T-helper 2 cell (primary cell): ENCODE measurements at places on chromosomes 7 and 10.

DNA sequence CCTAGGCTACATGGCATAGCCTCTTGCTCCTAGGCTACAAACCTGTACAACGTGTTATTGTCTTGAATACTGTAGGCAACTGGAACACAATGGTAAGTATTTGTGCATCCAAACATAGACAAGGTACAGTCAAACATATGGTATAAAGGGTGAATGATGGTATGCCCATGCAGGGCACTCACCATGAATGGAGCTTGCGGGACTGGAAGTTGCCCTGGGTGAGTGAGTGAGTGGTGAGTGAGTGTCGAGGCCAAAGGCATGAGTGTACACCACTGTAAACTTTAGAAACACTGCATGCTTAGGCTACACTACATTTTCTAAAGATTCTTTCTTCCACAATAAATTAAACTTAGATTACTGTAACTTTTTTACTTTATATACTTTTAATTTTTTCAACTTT lies 165.7 kb downstream of the PARD3 start:
- DNase-seq = no peak

DNA sequence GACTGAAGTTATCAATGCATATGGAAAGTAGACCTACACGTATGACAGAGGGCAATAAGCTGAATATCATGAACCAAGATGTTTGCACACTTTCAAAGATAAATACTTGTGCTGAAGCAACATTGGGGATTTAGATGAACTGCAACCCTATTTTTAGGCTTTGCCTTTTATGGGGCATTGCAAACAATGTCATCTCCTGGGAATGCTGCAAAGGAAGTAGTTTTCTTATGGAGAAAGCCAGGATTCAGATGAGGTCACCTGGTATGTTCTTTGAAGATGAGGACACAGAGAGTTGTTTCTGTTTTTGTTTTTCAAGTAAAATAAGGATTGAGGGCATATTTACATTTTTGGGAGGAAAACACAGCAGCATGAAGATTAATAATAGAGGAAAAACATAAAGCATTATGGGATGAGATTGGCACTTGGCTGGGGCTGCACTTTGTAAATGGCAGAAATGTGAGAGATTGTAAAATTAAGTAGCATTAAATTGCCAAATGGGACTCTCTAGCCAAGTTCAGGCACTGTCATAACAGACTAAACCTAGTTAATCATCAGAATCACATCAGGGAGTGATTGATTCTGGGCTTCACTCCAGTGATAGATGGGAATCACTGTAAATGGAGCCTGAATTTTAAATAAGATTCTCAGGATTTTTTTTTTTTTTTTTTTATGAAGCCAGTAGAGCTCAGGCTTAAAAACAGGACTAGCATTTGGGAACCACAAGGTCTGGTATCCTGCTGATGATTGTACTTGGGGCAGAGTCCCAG lies 63.1 kb downstream of the MALRD1 start:
- no peak for DNase-seq

DNA sequence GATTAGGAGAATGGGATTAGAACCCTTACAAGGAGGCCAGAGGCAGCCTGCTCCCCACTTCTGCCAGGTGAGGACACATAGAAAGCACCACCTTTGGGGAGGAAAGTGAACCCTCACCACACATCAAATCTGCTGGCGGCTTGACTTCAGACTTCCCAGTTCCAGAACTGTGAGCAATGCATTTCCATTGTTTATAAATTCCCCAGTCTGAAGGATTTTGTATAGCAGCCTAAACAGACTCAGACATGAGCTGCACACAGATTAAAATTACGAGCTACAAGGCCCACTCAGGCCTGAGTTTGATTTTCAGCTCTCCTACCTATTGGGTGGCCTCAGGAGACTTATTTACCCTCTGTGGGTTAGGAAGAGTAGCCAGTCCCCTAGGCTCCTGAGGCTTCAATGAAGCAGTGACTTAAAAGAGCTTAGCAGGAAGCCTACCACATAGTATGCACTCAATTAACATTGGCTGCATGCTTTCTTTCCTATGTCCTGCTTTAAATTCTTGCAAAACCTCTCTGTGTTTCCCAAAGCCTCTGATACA lies 350.7 kb upstream of the ZMIZ1 start:
- no peak for DNase-seq

GRCh38 chr10:113732160-113732881 lies 19.2 kb upstream of the PLEKHS1 start:
- DNase-seq = no peak

DNA sequence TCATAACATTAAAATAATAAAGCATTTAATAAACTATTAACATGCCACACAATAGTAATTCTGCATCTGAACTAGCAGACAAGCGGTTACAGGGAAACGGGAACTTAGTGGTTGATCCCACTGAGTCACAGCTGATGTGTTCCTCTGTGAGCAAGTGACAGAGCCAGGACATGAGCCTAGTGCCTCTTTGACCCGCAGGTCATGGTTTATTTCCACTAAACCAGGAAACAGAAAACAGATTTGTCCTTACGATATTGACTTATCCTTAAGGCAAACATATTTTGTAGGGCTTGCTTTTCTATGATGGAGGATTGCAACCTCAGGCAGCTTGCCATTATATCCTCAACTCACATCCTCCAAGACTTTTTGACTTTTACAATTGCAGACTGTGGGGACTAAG lies 987.3 kb downstream of the CCSER2 start:
- no peak for DNase-seq

GRCh38 chr10:11469575-11470391 lies 141.7 kb downstream of the USP6NL start:
- DNase-seq = no peak

DNA sequence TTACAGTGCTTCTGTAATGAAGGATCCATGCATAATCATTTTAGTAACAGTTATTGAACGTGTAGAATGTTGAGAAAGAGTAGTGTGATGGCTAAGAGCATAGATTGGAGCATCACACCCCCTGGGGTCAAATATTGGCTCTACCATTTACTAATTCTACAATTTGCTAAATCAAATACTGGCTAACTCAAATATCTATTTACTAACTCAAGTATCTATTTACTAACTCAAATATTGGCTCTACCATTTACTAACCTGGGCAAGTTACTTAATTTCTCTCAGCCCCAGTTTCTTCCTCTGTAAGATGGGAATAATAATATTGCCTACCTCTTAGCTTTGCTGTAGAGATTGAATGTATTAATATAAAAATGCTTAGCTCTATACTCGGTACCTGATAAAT lies 64.0 kb downstream of the CDK14 start:
- no peak for DNase-seq

GRCh38 chr10:103679096-103679790 lies 176.1 kb downstream of the SH3PXD2A start:
- no peak for DNase-seq

DNA sequence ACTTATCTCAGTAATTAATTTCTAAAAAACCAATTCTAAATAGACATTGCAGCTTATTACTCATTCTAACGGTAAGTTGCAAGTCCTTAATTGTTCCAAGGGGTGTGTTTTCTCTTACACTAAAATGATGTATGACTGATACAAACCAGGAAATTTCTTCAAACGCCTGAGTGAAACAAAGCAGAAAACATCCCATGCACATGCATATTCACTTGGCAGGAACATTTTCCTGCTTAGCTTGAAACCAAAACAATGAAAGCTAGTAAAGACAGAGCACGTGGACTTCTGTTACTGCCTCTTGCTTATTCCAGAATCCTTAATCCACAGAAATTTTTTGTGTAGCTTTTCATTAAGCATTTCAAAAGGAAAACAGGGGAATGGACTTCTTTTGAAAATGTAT lies 187.7 kb downstream of the MTERF1 start:
- DNase-seq = no peak

DNA sequence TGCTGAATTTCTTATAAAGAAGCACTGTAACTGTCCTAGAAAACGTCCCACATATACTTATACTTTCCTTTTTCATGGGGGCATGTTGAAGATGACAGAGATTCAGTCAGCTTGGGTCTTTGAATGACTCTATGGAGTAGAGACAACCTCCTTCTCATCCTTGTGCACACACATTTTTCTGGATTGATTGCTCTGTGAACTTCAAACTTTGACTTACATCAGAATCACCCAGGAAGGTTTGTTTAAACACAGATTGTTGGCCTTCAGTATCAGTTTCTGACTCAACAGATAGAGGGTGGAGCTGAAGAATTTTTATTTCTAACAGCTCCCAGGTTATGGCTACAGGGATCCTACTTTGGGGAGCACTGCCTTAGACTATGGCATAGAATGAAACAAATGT lies 97.6 kb upstream of the DGKB start:
- no peak for DNase-seq

DNA sequence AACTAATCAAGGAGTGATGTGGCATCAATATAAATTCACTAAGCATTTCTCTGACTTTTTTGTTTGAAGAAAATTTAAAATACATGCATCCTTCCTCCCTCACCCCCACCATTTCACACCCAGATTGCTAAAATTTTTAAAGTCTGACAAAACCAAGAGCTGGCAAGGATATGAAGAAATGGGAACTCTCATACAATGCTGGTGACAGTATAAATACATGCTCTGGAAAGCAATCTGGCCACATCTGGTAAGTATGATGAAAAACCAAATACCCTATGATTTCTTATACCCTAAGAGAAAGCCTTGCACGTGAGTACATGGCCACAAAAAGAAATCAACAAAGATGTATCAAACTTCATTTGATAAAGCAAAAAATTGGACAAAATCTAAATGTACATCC lies 31.2 kb downstream of the P4HA1 start:
- no peak for DNase-seq

DNA sequence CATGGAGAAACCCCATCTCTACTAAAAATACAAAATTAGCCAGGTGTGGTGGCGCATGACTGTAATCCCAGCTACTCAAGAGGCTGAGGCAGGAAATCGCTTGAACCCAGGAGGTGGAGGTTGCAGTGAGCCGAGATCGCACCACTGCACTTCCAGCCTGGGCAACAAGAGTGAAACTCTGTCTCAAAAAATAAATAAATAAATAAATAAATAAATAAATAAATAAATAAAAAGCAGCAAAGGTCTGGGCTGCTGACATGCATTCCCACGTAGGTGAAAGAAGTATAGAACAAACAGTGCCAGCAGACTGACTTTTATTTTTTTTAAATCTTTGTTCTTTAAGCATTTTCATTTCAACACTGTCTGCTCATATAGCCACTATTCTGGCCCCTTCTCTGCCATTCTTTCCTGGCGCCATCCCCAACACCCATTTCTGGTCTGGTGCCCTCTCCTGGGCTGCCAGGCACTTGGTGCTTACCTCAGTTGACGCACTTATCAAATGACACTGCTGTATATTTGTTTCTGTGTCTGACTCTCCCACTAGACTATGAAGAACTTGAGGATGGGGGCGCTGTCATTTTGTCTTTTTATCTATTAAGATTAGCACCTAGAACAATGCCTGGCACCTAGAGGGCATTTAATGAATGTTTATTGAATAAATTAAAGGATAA lies 15.6 kb downstream of the FAM107B start:
- DNase-seq = peak; percentile 7

DNA sequence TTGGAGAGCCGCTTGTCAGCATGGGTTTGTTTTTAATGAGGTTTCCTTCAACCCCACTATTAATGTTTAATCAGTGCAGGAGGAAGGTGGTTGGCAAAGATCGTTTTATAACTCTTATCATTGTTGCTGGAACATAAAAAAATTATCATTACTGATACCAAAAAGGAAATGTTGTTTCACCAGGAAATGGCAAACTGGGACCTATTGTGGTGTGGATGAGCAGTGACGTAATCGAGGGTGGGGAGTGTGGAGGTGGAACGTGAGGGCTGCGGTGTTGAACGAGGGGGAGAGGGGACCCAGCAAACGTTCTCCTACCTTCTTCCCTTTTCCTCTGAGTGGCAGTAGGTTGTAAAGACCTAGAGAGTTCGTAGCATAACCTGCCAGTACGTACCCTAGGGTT lies 71.9 kb upstream of the TOMM7 start:
- DNase-seq = no peak

- DNase-seq = no peak
These were observed 183.9 kb downstream of the TCERG1L start for GRCh38 chr10:131127610-131128009.

GRCh38 chr10:82212753-82213152 lies 337.8 kb downstream of the NRG3 start:
- DNase-seq = no peak

DNA sequence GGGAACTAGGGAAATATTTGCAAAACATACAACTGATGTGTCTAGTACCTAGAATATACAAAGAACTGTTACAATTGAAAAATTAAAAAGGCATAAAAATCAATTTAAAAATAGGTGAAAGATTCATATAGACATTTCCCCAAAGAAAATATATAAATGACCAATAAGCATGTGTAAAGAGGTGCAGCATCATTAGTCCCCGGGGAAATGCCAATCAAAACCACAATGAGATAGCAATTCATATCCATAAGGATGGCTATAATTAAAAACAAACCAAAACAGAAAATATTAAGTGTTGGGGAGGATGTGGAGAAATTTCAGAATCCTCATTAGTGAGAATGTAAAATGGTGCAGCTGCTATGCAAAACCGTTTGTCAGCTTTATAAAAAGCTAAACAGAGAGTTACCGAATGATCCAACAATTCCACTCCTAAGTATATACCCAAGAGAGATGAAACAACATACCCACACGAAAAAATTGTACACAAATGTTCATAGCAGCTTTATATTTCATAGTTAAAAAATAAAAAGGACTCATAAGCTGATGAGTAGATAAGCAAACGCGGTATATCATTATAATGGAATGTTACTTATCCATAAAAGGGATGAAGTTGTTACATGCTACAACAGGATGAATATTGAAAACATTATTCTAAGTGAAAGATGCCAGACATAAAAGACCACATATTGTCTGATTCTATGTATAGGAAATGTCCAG lies 210.1 kb upstream of the INHBA start:
- no peak for DNase-seq

- DNase-seq = no peak
These were observed 34.6 kb downstream of the VTI1A start for GRCh38 chr10:112481602-112482001.

- no peak for DNase-seq
These were observed 58.3 kb downstream of the MICALL2 start for GRCh38 chr7:1401011-1401410.

DNA sequence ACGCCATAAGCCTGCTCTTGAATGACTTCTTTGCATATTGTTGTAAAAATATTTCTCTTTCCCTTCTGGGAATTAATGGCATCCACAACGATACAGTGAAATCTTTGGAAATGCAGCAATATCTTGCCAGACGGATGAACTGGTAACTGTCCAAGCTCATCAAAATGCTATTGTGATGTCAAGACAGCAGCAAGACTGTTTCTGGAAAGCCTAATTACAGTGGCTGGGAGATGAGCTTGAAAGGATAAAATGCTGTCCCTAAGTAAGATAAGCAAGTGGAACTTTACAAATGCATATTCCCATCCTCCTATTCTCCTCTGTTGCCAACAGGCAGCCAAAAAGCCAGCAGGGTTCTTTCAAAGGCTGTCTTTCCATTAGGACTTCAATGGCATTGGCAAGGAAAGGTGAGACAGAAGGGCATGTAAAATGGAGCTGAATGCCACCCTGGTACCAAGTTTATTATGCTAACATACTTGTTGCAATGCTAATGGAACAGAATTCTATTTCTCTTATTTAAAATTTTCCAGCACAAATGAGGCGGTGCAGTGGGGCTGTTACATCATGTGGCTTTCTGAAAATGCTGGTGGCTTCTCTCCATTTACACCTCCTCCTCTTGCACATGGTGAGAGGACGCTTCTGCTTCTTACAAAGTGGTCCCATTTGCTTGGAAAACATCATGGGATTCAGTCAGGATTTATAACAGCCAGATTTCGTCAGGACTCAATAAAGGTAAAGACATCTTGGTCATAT lies 178.3 kb upstream of the PTER start:
- no peak for DNase-seq
